ENCODE measurements at places on chromosomes 5 and 9. TPM values are rescaled to one million over a fixed set of nuclear protein-coding genes. Genes with fewer than 3 reads are reported as not detected.

Gene MLANA
- total RNA-seq: not detected

Gene PRDM9
- total RNA-seq: not detected

Gene XRCC4
- total RNA-seq: 17.3 TPM

Gene GEMIN5
- total RNA-seq: 25.6 TPM

Gene ZNF483
- 20.9 TPM for total RNA-seq

Gene MRPS27
- total RNA-seq: 55.0 TPM

Gene DMRT2
- not detected for total RNA-seq

Gene SLC4A9
- 1.1 TPM for total RNA-seq

Gene IFNA21
- not detected for total RNA-seq

Gene CTNNAL1
- total RNA-seq: 78.0 TPM

Gene IL4
- not detected for total RNA-seq
